Suppressor macrophage (primary cell): ENCODE measurements at places on chromosomes 1 and 21.

- DNase-seq, result peak; percentile 35
Observed at GRCh38 chr21:42461881-42462877, 33.8 kb downstream of the RSPH1 start.

- DNase-seq, result no peak
Observed at GRCh38 chr1:219340796-219341195, 167.1 kb downstream of the LYPLAL1 start.

GRCh38 chr1:233569636-233570035 is 44.3 kb upstream of the KCNK1 start:
- no peak for DNase-seq

DNA sequence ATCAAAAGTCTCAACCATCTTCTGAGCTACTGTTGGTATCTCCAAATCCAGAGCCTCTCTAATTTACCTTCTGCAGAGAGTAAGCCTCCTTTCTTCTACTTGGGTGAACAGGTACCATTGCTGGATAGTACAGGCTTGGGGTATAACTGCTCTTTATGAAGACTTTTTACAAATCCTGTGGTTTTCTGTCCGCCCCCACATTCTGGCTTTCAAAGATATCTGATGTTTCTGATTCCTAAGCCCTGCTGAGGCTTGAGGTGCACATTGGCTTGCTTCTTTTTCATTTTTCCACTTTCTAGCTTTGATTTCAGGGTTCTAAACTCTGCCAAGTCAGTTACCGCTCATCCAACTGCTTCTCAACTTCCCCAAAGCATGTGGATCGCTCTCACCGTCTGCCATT is 37.1 kb downstream of the TENT5C start:
- DNase-seq, result no peak

DNA sequence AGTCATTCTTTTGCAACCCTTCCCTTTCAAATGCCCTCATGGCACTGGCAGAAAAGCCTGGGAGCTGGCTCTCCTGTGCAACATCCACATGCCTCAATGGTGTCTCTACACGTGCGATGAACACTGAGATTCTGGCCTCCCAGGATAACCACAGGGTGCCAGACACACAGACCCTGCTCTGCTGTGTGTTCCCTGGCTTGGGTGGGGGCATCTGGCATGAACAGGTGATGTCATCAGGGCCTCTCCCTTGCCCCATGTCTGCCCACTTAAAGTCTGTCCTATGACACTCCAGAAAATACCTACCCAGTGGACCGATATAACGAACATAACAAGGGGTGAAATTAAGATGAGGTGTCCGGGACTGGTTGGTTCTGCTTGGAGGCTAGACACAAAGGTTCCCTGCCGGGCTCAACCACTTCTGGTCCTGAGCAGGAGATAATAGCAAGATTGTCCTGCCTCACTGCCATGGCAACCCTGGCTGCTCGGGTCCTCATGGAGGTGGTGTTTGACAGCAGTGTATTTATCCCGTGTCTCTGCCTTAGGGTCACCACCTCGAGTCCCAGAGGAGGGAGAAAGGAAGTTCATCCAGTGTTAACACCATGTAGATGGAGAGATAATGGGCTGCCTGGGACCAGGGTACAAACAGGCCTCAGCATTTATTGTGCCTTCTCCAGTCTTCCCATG is 19.3 kb downstream of the INSRR start:
- DNase-seq, result no peak

DNA sequence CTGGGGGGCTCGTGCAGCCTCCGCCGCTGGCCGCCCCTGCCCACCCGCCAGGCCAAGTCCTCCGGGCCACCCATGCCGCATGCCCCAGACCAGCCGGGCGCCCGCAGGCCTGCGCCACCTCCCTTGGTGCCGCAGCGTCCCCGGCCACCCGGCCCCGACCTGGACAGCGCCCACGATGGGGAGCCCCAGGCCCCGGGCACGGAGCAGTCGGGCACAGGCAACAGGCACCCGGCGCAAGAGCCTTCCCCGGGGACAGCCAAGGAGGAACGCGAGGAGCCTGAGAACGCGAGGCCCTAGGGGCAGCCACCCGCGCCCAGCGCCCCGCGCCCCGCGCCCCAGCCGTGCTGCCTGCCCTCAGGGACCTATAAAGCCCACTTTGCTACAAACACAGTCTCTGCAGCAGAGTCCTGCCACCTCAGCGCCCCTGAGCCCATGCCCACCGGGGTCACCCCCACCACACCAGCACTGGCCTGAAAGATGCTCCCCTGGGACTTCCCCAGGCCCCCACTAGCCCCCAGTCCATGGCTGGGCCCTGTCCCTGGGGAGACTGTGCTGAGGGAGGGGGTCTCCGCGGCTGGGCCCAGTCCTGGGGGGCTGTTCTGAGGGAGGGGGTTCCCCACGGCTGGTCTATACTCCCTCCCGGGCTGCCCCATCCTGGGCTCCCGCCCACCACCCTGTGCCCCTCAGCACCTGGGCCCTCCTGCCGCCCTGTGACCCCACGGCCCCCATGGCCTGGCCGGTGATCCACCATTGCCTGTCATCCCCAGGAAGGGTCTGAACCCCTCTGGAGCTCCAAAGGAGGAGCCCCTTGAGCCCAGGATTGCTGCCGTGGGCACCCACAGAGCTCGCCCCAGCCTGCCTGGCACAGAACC is 8.6 kb downstream of the TNFRSF18 start:
- no peak for DNase-seq

DNA sequence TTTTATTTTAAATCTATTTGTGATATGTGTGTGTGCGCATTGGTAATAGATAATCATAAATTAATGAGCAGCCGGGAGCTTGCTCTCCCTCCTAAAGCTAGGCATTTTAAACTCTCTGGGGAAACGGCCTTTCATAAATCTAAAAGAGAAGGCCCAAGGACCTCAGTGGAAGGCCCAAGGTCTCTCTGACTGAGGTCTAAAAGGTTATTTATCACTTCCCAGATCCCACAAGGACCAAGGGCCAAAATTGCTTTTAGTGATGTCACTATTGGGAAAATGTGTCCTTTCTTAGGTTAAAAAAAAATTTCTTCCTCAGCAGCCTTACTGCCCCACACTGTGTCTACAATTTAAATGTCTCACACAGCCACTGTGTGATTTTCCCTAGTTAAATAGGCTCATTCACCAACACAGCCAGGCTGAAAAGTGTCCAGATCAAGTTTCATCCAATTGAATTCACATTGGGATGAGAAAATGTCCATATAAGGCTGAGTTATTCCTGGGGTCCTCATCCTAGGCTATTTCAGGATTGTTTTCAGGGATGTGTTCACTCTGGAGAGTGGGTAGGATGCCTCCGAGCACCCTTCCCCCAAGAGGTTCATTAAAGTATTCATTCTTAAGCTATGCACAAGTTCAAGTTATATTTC is 46.1 kb downstream of the SLC44A3 start:
- no peak for DNase-seq

GRCh38 chr1:57324388-57324787 is 99.5 kb downstream of the DAB1 start:
- no peak for DNase-seq

GRCh38 chr21:46048926-46049889 is 48.7 kb upstream of the COL6A2 start:
- DNase-seq, result no peak

DNA sequence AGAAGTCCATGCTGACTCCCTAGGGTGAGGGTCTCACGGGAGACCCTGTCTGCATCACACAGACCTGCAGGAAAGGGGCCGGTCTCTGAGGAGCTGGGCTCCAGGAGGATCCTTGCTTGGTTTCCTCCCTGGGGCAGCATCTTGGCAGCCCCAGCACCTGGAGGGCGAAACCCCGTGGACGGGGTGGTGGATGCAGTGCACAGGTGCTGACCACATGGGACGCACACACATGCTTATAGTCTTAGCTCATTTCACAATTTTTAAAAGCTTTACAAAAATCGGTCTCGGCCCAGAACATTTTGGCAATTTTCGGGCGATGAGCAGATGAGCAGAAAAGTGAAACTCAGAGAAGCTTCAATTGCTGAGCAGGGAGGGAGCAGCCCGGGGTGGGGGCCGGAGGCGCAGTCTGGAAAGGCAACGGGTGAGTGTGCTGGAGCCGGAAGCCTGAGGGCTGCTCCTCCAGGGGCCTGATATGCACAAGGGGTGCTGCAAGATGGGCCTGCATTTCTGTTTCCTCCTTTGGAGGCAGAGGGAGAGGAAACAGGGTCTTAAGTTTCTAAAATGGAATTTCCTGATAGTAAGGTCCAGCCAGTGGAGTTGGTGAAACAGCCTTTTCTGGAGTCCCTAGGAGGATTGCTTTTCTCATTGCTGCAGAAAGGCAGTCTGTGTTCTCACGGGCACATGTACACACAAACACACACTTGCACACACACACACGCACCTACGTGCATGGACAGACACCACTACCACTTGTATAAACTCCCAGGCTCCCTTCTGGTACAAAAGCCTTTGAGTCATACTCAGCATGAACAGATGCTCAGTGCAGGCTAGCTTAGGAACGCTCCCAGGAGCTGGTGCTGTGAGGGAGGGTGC is 60.6 kb downstream of the SCCPDH start:
- no peak for DNase-seq

- DNase-seq, result no peak
Observed at GRCh38 chr1:25784575-25785051, 15.4 kb upstream of the SELENON start.

DNA sequence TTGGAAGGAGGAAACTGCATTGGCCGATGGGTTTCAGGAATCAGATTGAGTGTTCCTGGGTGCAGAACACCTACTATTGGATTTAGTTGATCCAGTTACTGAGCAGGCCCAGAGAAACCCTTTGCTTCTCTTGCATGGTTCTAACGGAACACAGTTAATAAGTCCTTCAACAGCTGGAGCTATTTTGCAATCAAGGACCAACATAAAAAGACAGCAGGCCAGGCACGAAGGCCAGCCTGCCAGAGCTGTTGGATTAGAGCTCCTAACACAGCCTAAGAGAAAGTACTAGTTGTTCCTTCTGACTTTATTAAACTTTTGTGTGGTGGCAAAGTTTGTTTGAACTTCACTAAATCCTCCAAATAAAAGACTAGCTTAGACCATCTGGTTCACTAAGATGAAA is 148.0 kb upstream of the LMO4 start:
- DNase-seq, result no peak

GRCh38 chr1:240691909-240692705 is 80.2 kb upstream of the GREM2 start:
- DNase-seq, result no peak

DNA sequence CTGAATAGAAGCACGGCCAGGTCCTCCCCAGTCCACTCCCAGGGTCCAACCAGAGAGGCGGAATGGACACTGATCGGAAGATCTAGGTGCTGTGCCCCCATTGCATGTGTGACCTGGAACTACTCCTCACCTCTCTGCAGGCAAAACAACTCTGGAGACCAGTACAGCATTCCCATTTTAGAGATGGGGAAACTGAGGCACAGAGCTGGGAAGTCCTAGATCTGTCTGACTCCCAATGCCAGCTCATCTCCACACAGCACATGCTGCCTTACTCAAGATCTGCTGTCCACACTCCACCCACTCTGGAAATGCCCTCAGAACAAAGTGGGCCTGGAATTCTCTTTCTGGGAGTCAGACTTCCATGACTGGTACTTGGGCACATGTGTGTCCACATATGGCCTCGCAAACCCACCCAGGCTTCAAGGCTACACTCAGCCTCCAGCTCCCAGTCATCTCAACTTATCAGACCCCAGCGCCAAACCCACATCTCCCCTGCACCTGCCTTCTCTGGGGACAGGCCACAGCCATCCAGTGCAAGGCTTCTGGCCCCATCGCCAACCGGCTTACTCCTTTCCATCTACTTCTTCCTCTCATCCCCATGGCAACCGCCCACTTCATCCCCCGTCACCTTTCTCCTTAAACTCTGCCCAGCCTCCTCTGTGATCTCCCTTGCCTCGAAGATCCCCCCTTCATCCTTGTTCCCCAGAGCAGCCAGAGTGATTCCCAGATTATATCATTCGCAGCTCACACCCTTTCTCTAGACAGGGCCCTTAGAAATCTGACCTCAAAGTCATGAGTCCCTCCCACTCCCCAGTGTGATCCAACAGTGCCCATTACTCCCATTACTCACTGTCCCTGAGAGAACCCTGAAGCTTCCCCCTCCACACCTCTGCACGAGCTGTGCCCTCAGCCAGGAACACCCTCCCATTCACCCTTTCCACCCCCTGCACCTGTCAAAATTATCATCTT is 2.7 kb downstream of the COL8A2 start:
- peak; percentile 74 for DNase-seq

GRCh38 chr1:68314151-68314780 is 81.9 kb upstream of the WLS start:
- DNase-seq, result no peak

GRCh38 chr1:100909018-100909417 is 13.1 kb downstream of the SLC30A7 start:
- no peak for DNase-seq

DNA sequence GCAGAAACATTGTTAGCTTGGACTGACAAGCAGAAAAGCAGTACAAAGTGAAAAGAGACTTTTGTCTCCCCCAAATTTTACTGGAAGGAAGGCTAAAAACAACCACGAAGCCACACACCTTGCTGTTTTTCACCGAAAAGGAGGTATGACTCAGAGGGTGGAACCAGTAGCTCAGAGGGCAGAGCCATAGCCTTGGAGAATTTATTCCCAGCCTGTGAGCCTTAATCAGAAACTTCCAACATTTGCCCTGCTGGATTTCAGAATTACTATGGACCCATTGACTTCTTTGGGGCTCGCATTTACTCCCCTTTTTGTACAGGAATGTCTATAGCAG is 32.0 kb downstream of the RPS6KC1 start:
- no peak for DNase-seq

- no peak for DNase-seq
Observed at GRCh38 chr1:64711266-64711665, 33.6 kb upstream of the RAVER2 start.

GRCh38 chr1:46595127-46595526 is 8.9 kb downstream of the MKNK1 start:
- peak; percentile 97 for DNase-seq

DNA sequence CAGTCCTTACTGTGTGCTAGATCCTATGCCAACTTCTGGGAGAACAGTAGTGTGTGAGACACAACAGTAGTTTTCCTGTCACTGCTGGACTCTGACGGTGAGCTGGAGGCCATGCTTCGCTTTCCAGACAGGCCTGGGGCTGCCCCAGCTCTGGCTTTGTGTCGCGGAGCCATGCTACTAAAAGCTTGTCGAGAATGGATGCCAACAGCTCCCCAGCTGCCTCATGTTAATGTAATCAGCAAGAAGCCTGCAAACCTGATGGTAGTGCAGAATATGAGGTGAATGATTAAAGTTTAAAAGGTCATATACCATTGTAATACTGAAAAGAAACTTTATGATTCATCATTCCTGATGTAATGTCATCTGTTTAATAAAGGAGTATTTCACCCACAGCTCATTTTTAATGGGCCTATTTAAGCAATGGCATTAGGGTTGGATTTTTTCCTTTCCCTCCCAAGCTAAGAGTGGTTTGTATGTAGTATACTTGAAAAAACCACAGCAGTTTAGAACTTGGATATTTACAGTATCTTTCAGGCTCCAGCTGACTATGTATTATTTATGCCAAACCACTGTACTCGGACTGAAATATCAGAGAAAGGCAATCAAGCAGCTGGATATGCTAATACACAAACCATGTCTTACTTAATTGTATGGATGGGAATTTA is 343.0 kb downstream of the NUF2 start:
- DNase-seq, result no peak

- peak; percentile 91 for DNase-seq
Observed at GRCh38 chr1:204494281-204495077, at the start of gene PIK3C2B. TSS of gene PIK3C2B (minus strand) at chr1:204494805. CDS start at chr1:204469802, 25,003 bp downstream.
